ENCODE measurements at places on chromosomes 4 and X.

DNA sequence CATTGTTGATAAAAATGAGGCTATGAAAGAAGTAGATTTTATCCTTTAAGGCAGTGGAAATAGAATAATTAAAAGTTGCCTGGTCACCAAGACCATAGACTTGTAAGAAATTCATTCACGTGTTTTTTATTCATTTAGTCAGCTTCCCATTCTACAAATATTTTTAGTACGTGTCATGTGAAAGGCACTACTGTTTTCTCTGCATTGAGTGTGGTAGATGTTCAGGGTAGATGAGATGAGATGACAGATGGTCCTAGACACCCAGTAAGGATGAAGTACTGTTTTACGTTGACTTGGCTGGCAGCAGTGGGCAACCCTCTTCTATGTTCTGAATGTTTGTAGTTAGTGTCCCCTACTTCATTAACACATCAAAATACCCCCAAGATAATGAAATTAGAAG lies 228.1 kb downstream of the ARHGAP24 start:
- no peak for DNase-seq

- DNase-seq = peak; percentile 46
Measured at GRCh38 chr4:140152013-140152703, 1.8 kb downstream of the MAML3 start.

- DNase-seq = no peak
Measured at GRCh38 chr4:167616476-167616875, 382.2 kb upstream of the SPOCK3 start.

GRCh38 chrX:13112499-13112898 lies 68.1 kb upstream of the FAM9C start:
- DNase-seq = no peak

- no peak for DNase-seq
Measured at GRCh38 chrX:72399816-72400215, 94.1 kb upstream of the CITED1 start.

- no peak for DNase-seq
Measured at GRCh38 chrX:134416087-134416486, 43.9 kb upstream of the HPRT1 start.

DNA sequence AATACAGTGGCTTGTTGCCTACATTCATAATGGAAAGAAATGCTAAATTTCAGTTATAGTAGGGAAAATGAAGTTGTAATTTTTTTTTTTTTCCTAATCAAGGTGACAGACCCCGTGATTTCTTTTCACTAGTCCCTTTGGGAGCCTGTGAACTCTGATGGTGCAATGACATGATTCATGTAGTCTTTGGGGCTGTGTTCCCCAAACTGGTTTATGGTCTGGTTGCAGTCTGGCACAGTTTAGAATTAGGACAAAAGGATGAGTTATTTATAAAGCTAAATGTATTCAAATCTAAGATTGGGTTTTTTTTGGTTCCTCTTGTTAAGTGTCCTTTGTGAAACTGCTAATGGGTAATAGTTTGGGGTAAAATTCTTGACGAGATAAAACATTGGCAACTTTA lies 66.0 kb downstream of the REPS2 start:
- DNase-seq = no peak

DNA sequence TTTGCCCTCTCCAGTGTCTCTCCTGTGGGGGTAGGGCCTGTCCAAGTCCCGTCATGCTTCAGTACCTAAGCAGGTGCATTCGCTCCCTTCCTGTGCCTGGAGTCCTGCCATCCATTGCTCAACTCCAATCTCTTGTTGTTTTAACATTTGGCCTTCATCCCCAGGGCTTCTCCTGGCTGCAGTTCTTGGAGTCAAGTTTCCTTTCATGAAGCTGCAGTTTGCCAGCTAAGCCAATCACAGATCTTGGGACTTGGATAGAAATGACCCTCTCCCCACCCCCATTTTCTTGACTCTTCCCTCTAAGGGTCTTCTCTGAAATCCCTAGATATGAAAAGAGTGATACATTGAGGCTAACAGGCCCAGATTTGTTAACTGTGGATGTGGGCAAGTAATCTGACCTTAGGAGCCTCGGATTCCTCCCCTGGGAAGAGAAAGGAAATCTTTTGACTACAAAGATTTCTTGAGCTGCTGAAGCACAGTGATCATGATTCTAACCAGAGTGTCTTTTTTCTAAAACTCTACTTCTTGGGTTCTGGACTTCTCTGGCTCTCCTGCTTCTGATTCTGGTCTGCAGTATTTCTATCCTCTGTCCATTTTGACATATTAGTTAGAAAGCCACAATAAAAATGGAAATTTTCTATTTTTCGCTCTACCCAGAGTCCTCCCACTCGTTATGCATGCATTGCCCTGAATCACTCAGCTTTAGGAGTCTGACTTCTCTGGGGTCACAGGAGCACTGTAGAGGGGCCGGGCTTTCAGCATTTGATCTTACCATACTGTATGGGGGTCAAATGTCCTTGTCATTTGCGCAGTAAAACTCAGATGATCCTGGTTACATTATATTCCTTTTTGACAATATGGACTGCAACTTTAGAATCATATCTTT lies 61.0 kb downstream of the CHRNA9 start:
- no peak for DNase-seq

- DNase-seq = no peak
Measured at GRCh38 chrX:121389976-121390714, 342.7 kb downstream of the GLUD2 start.

DNA sequence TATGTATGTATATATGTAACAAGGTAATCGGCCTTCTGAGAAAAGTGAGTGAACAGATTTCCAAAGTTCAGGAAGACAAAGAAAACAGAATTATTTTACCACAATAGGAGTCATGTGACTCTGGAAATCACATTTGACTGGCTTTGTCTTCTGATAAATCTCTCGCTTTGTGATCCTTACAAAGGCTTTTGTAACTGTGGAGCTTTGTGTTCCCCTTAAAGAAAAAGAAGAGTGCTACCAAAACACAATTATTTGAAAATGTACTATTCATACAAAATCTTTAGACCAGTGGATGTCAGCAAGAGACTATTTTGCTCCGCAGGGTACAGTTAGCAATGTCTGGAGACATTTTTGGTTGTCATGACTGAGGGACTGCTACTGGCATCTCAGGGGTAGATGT lies 238.8 kb downstream of the LDB2 start:
- no peak for DNase-seq

DNA sequence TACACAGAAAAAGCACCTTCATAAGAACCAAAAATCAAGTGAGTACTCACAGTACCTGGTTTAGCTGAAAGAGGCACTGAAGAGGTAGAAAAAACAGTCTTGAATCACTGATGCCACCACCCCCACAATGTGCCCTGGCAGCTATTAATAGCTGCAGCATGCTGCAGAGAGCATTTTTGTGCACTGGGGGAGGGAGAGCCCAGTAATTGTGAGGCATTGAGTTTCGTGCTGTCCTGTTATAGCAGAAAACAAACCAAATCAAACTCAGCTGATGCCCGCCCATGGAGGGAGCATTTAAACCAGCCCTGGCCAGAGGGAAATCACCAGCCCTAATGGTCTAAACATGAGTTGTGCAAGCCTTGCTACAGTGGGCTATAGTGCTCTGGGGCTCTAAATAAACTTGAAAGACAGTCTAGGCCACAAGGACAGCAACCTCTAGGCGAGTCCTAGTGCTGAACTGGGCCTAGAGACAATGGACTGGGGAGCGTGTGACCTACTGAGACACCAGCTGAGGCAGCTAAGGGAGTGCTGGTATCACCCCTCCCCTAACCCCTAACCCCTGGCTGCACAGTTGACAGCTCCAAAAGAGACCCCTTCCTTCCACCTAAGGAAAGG lies 106.3 kb upstream of the TMLHE start:
- DNase-seq = no peak
